ENCODE measurements at places on chromosomes 2 and 18.

DNA sequence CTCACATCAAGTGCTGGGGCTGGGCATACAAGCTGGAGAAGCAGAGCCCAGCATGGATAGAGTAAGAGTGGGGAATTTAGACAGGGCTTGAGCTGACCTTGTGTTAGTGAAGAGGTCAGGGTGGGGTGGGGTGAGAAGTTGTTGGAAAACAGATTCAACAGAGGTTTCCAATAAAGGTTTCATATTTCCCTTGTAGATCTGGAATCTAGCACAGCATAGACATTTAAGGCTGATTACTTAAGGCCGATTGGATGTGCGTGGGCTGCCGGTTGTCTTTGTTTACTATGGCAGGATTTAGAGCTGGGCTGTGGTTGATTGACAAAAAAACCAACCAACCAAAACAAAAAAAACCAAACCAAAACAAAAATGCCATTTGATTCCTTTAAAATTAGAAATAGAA lies 114.9 kb upstream of the SEC11C start:
- DNase-seq = no peak

DNA sequence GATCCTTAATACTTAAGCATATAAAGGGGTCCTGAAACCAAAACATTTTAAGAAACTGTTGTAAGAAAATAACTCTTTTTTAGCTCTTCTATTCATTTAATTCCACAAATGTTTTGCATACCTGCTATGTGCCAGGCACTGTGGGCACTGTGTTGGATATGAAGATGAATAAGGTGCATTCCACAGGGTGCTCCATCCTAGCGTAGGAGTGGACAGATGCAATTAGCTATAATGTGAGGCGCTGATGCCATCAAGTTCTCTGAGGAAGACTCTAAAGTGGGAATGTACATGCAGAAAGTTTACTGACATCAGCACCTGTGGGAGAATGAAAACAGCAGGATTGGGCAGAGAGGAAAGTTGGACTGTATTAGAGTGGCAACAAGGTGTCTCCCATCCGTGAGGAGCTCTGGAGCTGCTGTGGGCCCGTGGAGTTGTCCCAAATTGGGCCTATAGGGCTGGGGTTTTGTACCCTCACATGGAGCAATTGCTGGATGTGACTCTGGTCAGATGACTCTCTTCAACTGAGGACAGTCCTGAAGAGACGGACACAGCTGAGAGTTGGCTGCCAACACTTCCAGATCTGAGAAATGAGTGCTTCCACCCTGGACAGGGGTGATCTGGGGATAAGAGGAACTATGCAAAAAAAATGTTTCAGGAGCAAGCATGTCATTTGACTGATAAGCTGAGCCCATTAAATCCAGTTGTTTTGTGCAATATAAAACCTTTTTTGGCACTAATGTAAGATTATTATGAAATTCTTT lies 22.3 kb downstream of the CD8A start:
- no peak for DNase-seq

- DNase-seq = no peak
Observed at GRCh38 chr2:56444339-56444738, 260.5 kb downstream of the CCDC85A start.

GRCh38 chr2:172812158-172812744 lies 76.6 kb downstream of the RAPGEF4 start:
- no peak for DNase-seq

- no peak for DNase-seq
Observed at GRCh38 chr2:133633881-133634409, 65.7 kb upstream of the NCKAP5 start.

Measured in SK-N-SH (cell line).